Prostate gland (tissue), 2 donors: ENCODE measurements at places on chromosomes 2 and 18. TPM values are rescaled to one million over a fixed set of nuclear protein-coding genes. Genes with fewer than 3 reads are reported as not detected.

The SERPINB13 gene
- total RNA-seq, result not detected

The KCNK3 gene
- total RNA-seq, result 14.5 TPM

The TGFA gene
- 9.2 TPM for total RNA-seq

The IAH1 gene
- total RNA-seq, result 48.1 TPM
